Hematopoietic multipotent progenitor cell treated with erythropoietin and hydrocortisone succinate and interleukin-3 and kit ligand, for 17 days (in vitro differentiated cells): ENCODE measurements at places on chromosomes 6 and 20.

- no peak for DNase-seq
Observed at GRCh38 chr20:44773070-44773829, 27.6 kb downstream of the KCNK15 start.

DNA sequence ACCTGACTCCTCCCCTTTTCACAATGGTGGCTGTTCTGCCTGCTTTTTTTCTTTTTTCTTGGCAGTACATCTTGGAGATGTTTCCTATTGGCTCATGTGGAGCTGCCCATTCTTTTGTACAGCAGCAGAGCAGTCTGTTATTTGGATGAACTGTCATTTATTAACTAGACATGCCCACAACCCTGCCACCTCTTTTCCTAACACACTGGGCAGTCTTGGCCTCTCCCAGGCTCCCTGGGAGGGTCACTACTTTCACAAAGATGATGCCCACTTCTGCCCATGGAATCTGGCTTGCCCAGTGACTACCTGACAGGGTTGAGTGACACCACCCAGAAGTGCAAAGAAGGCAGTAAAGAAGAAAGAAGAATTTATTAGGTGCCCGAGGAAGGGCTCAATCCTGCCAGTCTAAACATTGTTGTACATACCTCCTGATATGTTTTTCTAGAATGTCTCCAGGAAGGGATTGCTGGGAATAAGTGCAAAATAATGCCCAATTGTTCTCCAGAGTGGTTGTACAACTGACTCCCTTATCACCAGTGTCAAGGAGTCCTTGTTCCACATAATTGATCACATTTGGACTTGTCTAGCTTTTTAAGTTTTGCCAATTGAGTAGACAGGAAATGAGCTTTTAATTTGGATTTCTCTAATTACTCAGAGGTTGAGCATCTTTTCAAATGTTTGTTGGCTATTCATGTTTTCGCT is 19.7 kb upstream of the SCRT2 start:
- DNase-seq: no peak

DNA sequence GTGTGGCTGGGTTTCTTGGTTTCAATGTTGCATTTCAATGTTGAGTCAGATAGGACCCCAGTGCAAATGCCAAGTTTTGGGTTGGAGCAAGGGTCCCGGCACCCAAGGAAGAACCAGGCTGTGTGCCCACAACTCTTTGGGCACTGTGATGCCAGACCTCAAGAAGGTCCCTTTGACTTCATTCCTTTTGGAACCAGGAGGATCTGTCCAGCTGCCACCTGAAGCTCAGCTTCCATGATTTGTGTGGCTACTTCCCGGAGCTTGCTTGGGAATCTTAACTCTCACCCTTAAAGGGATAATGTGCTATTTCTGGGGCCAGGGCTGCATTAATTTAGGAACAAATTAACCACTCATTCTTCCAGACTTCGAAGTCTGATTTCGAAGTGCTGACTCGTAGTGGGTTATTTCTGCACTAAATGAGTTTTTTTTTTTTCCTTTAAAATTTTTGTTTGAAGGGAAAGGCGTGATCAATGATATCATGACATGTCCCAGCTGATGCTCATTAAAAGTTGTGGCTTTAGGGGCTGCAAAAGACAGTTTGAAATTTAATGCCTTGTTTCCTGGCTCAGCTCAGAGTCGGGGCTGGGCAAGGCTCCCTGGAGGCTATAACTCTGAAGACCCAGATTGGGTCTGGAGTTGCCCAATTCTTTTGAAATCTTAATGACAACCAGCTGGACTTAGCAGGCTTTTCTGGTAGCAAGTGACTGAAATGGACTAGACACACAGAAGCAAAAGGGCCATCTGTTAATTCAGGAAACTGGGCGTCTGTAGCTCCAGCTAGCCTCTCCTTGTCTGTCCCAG is 24.0 kb upstream of the PHACTR3 start:
- no peak for DNase-seq

DNA sequence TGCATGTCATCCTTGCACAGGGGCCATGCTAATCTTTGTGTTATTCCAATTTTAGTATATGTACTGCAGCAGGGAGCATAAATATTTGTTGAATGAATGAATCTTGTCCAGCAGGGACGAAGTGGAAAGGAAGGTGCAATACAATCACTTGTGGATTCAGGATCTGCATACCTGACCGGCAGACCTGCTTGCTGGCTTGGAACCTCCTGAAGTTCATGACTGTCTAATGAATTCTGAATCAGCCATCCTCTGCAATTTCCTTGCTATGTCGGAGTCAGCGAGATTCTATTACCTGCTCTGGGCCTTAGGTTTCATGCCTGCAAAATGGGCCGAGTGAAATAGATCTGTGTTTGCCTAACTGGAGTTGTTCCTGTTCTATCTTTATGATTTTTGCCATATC is 17.4 kb upstream of the NCOA3 start:
- DNase-seq: no peak

- no peak for DNase-seq
Observed at GRCh38 chr6:162671580-162672165, 55.9 kb downstream of the PRKN start.

- no peak for DNase-seq
Observed at GRCh38 chr6:130676077-130676772, 151.0 kb upstream of the SMLR1 start.

DNA sequence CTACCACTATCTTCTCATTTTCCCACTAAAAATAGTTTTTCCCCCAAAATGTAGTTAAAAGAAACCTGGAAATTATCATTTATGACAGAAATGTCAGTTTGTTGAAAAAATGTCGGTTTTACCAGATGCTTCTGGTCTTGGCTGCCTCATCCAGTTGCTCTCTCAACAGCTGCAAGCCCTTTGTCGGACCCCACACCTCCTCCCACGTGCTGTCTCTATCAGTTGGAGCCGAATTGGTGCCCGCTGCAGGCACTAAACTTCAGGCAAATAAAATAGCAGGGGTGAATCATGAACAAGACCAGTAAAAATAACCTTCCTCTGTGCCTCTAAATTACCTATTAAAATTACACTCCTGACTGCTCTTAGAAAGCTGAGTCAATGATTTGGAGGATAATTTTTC is 129.5 kb upstream of the CEP162 start:
- no peak for DNase-seq

DNA sequence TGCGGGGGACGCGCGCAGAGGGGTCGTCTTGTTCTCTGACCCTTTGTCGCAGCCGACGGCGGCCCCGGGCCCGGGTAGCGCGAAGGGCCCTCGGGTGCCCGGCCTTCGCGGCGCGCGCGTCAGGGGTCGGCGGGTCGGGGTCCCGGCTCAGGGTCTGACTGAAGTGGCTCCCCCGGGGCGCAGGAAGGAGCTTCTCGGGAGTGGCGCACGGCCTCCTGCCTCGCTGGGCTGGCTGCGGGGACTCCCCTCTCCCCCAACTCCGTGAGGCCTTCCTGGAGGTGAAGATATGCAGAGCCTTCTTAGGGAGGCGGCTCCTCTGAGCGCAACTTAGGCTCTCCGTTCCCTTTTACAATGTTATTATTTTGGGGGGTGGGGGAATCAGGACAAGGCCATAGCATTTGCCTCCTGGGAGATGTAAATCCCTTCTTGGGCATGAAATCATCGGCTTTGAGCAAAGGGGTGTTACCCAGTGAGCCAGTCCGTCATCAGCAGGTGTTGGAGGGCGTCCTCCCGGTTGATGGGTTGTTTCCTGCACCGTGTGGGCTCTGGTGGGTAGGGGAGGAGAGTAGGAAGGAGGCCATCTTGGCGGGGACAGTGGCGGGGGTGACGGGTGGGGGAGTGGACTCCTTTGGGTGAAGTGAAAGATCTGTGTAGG is 523 bp downstream of the CDS2 start:
- DNase-seq: peak; percentile 41

- DNase-seq: no peak
Observed at GRCh38 chr6:25303254-25303653, 24.1 kb downstream of the CARMIL1 start.

DNA sequence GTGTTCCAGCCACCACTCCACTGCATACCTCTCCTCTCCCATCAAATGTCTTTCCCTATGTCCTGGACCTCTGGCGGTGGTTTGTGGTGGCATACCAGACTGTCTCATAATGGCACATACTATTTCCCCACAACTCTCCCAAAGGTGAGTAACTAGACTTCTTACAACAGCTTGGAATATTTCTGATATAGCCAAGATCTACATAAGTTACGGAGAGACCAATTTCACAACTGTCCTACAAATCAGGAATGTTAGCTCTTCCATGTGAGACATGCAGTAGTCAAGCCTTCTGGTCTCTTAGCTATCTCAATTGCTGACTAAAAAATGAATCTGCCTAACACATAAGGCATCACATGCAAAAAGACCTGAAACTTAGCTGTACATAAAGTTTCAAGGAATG is 588.9 kb downstream of the RNF144B start:
- no peak for DNase-seq

GRCh38 chr20:20161611-20162010 is 109.3 kb downstream of the CFAP61 start:
- DNase-seq: no peak

- DNase-seq: no peak
Observed at GRCh38 chr6:89489078-89489477, 56.1 kb downstream of the ANKRD6 start.

DNA sequence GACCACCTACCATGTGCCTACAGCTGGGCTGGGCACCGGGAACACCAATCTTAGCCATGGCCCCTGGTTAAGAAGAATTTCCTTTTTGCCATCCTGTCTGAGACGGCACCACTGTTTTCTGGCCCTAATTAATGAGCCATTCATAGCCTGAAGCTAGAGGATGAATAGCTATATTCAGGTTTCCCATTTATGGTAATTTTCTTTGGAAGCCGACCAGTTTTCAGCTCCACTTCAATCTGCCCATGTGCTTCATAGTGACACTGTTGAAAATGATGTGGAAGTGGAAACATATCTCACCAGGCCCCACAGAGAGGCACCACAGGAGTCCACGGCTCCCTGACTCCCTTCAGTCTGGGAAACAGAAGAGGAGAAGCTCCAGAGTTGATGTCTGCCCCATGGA is 22.6 kb upstream of the ULBP3 start:
- no peak for DNase-seq

GRCh38 chr6:11039040-11039439 is 5.1 kb downstream of the ELOVL2 start:
- DNase-seq: no peak

GRCh38 chr6:168125429-168126001 is 46.5 kb upstream of the FRMD1 start:
- DNase-seq: no peak

GRCh38 chr6:167306401-167306998 is 15.4 kb downstream of the UNC93A start:
- no peak for DNase-seq

- no peak for DNase-seq
Observed at GRCh38 chr6:137427656-137428290, 66.4 kb downstream of the OLIG3 start.

GRCh38 chr6:63690221-63690620 is 54.6 kb downstream of the PHF3 start:
- DNase-seq: no peak

DNA sequence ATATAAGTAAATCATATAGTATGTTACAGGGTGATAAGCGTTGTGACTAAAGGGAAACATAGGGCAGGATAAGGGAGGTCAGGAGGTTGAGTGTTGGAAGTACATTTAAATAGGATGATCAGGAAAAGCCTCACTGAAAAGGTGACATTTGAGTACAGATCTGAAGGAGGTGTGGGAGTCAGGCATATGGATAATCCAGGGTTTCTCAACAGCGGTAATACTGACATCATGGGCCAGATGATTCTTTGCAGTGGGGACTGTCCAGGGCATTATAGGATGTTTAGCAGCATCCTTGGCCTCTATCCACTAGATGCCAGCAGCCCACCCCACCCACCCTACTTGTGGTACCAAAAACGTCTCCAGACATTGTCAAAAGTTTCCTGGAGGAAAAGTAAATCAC is 292.6 kb upstream of the PREP start:
- no peak for DNase-seq

DNA sequence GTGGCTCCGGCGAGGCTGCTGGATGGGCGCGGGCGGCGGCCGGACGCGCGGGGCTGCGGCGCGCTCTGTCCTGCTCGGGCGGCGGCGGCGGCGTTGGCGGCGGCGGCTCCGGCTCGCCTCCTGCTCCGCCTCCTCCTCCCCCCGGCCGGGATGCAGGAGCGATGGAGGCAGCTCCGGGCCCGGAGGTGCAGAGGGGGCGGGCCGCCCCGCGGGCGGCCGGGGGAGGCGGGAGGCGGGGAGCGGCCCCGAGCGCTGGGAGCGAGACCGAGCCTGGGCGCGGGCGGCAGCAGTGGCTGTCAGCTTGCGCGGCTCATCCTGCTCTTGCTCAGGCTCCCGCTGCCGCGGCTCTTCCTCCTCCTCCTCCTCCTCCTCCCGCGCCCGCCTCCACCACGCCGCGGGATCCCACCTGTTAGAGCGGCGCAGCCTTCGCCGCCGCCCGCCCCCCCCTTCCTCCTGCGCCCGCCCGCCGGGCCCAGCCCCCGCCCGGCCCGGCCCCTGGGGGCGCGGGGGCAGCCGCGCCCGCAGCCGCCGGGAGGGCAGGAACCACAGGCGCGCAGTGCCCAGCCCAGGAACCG is at the start of gene NOL4L:
Gene NOL4L, minus strand, starts transcription at position 323 of the 575 bp plus-strand sequence. CDS start 443 bp downstream, outside the sequence.
- DNase-seq: no peak

DNA sequence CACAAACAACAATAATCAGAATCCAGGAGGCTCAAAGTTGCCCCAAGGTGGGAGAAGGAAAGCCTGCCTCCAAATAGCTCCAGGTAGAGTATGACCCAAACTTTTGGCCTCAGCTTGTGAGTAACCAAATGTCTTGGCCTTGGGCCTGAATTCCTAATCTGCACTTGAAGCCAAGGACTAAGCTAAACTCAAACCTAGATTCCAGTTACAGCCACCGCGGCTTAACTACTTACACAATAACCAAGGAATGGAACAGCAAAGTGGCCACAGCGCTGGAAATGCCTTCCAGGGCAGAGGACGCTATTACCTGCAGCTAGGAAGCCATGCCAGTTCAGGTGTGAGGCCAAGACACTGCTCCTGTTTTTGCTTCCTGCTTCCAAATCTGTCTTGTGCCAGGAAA is 4.6 kb downstream of the NINL start:
- no peak for DNase-seq

DNA sequence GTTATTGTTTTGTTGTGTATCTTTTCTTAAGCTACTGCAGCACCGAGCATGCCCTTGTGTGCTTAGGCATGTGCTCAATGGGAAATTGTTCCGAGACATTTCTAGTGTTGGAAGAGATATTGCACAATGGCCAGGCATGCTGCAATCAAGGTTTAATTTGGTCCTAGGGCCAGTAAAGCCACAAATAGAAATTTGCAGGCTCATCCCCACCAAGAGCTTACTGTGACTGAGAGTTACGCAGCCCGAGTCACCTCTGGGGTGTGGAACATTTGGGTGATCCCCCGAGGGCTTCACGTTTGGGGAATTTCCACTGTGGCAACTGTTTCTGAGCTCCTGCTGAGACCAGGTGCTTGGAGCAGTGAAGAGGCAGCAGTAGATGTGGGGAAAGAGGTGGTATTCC is 65.8 kb downstream of the ADTRP start:
- no peak for DNase-seq

DNA sequence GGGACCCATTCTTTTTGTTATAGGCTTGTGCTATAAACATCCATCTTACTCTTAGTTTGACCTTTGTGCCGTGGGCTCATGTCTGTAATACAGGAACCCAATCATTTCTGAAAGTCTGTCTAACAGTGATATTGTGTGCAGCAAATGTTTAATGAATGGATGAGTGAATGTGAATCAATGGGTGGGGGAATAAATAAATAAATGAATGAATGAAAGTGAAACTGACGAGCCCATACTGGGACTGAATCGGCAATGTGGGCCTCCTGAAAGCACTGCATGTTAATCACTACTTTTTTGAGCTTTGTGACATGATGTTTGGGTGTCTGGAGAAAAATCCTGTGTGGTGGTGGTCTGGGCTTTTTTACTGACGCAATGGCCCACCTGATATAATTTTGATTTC is 175.0 kb downstream of the GMPR start:
- no peak for DNase-seq
